Large intestine (tissue), 12 donors: ENCODE measurements at places on chromosomes 6 and 20.

DNA sequence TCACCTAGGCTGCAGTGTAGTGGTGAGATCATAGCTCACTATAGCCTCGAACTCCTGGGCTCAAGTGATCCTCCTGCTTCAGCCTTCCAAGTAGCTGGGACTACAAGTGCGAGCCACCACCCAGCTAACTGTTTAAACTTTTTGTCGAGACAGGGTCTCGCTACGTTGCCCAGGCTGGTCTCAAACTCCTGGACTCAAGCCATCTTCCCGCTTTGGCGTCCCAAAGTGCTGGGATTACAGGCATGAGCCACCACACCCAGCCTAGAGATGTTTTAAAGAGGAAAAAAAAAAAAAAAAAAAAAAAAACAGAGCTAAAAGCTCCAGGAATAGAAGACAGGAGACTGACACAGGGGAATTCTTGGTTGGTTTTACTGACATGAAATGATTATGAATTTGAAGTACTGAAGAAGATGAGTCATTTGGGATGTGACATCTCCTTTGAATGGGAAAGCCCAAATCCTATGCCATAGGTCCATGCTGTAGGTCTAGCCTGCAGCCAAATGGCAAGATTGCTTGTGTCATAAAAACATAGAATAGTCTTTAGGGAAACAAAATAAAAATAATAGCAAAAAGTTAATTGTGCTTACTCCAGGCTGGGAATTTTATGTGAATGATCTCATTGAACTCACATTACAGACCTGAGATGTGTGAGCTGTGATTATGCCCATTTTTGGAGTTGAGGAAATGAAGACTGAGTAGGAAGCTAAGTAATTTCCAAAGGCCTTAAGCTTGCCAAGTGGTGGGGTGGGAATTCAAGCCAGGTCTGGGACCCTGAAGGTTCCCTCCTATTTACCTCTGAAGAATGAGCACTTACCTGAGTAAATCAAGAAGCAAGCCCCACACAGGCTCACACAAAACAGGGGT is 24.3 kb upstream of the NHSL1 start:
- peaks cover 4% of the 10 kb centered on the region for H3K4me1 ChIP-seq
- no peaks in the 10 kb centered on the region for H3K36me3 ChIP-seq
- H3K27me3 ChIP-seq = no peaks in the 10 kb centered on the region
- no peak overlapping the region for H3K27ac ChIP-seq
- H3K4me3 ChIP-seq = no peak overlapping the region
- DNase-seq = no peak

GRCh38 chr6:137931849-137932465 is 64.9 kb downstream of the TNFAIP3 start:
- H3K36me3 ChIP-seq = no peaks in the 10 kb centered on the region
- H3K4me1 ChIP-seq = no peaks in the 10 kb centered on the region
- no peak overlapping the region for H3K27ac ChIP-seq
- DNase-seq = no peak

GRCh38 chr6:71486461-71486860 is 197.8 kb downstream of the OGFRL1 start:
- H3K4me3 ChIP-seq = no peak overlapping the region
- H3K27ac ChIP-seq = no peak overlapping the region
- no peaks in the 10 kb centered on the region for H3K4me1 ChIP-seq
- H3K36me3 ChIP-seq = no peaks in the 10 kb centered on the region

DNA sequence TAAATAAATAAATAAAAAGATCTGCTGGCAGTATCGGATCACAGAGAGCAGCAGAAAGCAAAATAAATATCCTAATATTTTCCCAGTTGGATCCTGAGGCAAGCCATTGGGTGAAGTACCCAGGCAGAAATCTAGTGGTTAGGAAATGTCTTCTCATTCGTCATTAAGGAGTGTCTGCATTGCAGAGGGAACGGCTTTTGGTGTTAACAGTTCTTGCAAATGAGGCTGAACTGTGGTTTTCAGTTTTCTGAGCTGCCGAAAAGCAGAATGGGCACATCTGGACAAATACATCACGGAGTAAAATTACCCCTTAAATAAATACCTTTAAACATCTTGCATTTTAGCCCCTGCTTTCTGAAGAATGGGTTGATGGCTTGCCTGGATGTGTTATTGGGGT is 82.3 kb upstream of the MPC1 start:
- H3K4me3 ChIP-seq = no peak overlapping the region
- H3K27ac ChIP-seq = no peak overlapping the region
- no peaks in the 10 kb centered on the region for H3K4me1 ChIP-seq
- no peaks in the 10 kb centered on the region for H3K27me3 ChIP-seq
- no peaks in the 10 kb centered on the region for H3K36me3 ChIP-seq

GRCh38 chr6:159020011-159020410 is 20.0 kb upstream of the RSPH3 start:
- no peak overlapping the region for H3K27ac ChIP-seq
- H3K27me3 ChIP-seq = no peaks in the 10 kb centered on the region
- H3K4me3 ChIP-seq = no peak overlapping the region
- no peak for DNase-seq
- H3K4me1 ChIP-seq = no peaks in the 10 kb centered on the region

DNA sequence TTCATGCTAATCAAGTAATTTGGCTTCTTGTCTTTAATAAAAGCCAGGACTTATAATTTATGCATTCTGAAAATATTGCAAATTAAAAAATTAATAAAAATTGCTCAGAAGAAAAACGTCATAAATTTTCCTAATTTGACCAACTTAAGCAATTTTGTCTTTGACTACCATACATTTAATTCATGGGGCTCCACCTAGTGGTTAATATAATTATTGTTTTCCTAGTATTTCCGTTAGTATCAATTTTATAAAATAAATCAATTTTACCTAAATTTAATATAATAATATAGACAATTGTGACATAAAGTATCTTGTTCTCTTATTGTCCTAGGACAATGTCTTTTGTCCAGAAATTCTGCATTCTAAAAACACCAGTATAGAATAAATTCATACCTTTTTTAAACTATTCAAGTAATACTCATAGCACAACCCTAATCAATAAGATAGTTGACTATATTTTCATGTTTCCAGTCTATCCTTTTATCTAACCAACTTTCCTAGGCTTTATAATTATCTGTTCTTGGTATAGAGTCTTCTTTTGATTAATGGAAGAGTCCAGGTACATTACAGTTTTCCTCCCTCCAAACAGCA is 319.9 kb downstream of the TRDN start:
- no peak for DNase-seq
- H3K36me3 ChIP-seq = no peaks in the 10 kb centered on the region
- no peaks in the 10 kb centered on the region for H3K4me1 ChIP-seq
- H3K27ac ChIP-seq = no peak overlapping the region

DNA sequence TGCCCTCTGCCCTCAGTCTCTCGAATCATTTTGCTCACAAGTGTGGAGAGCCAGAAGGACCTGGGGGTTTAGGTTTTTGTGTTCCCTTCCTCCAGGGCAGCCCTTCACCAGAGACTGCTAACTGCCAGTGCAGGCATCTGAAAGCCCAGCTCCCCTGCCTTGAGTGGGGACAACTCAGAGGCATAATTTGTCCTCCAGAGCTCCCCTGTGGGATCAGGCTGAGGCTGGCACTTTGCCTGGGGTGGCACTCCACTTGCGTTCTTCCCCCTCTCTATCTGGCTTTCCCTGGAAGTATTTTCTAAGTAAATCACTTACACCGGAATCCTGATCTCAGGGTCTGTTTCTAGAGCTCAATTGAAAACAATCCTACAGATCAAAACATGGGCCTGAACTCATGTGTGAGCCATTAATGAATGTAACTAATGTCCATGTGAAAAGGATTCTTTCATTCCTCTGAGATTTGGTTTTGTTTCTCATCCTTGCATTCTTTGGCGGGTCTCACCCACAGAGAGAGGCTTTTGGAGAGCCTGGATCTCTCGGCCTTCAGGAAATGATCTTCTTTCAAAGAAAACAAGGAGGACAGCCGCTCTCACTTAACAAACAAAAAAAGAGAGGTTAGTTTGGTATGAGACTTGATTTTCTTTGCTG is 125.7 kb upstream of the RIPOR2 start:
- H3K27me3 ChIP-seq = no peaks in the 10 kb centered on the region
- no peak overlapping the region for H3K27ac ChIP-seq
- H3K4me1 ChIP-seq = no peaks in the 10 kb centered on the region
- no peak for DNase-seq
- no peak overlapping the region for H3K4me3 ChIP-seq
- H3K36me3 ChIP-seq = no peaks in the 10 kb centered on the region

DNA sequence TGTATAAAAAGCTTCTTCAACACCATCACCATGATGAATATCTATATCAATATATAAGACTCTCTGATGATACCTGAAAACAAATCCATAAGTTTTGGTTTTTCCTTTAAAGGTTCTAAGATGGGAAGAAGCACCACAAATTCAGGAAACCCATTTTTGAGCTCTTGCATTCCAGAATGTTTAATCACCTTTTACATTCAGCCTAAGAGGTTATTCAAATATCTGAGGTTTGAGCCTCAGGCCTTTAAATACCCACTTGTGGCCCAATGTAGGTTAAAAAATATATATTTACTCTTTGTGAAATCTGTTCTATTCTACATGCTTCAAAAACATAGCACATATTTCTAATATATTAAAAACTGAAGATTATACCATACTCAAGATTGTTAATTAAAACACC is 17.6 kb downstream of the HDAC2 start:
- peaks cover 54% of the 10 kb centered on the region for H3K36me3 ChIP-seq
- H3K4me3 ChIP-seq = no peak overlapping the region
- no peak for DNase-seq
- H3K27ac ChIP-seq = no peak overlapping the region
- H3K4me1 ChIP-seq = no peaks in the 10 kb centered on the region
- no peaks in the 10 kb centered on the region for H3K27me3 ChIP-seq

- H3K27ac ChIP-seq = no peak overlapping the region
- DNase-seq = no peak
- H3K27me3 ChIP-seq = no peaks in the 10 kb centered on the region
These were observed 13.4 kb downstream of the BCAS1 start for GRCh38 chr20:54056762-54057639.

- no peak overlapping the region for H3K4me3 ChIP-seq
- no peak overlapping the region for H3K27ac ChIP-seq
- H3K27me3 ChIP-seq = no peaks in the 10 kb centered on the region
- DNase-seq = no peak
These were observed 60.9 kb downstream of the EPHA7 start for GRCh38 chr6:93358435-93358834.

DNA sequence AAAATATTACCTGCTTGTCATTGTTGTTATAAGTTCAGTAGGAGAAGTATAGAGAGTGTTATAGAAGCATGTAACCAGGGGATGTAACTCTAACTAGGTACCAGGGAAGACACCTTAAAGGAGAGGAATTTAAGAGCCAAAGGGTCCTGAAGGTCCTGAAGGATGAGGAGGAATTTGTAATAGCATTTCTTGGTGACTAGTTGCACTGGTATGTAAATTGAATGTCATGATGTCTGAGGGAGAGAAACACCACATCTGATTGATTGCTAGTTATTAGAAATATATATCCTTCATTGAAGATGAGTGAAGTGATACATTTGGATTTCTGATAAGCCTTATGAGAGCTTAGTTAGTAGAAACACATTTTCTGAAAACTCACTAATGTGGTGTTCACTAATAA is 643.8 kb downstream of the RFPL4B start:
- no peak overlapping the region for H3K27ac ChIP-seq

DNA sequence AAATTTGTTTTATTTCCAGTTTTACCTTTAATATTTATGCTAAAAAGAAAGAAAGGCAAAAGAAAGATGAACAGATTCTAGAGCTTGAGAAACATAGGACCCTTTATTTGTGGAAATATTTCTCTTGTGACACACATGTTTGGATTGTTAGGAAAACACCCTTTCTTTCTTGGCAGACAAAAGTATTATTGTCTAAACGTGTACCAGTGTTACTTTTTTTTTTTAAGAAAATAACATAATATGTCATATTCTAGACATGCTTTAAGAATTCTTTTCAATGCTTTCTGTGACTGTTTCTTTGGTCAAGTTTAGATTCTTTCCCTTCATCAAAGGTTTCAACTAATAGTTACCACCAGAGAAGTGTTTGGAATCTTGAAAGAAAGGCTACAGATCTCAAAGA is 183.4 kb upstream of the CNR1 start:
- no peak for DNase-seq
- no peaks in the 10 kb centered on the region for H3K36me3 ChIP-seq
- H3K27ac ChIP-seq = no peak overlapping the region
- no peaks in the 10 kb centered on the region for H3K4me1 ChIP-seq
- H3K27me3 ChIP-seq = no peaks in the 10 kb centered on the region
- no peak overlapping the region for H3K4me3 ChIP-seq
